Fibroblast of upper back skin (primary cell): ENCODE measurements at places on chromosomes 5 and 9.

- no peak for DNase-seq
Observed at GRCh38 chr9:127176631-127177030, 54.2 kb upstream of the ANGPTL2 start.

DNA sequence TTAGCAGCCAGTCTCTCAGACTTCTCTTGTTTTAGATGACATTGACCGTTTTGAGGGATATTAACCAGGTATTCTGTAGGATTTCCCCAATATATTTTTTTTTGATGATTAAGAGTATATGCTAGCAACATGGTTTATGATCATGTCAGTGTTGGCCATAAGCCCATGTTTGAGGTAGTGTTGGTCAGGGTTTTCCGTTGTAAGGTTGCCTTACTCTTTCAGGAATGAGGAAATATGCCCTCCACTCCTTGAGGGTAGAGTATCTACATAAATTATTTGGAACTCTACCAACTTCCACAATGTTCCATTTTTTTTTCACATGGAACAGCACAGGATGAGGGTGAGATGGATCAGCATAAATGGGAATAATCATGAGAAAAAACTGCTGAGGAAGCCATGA lies 188.4 kb upstream of the PRDM9 start:
- no peak for DNase-seq

- DNase-seq, result no peak
Observed at GRCh38 chr5:131212471-131213021, 41.8 kb downstream of the LYRM7 start.

DNA sequence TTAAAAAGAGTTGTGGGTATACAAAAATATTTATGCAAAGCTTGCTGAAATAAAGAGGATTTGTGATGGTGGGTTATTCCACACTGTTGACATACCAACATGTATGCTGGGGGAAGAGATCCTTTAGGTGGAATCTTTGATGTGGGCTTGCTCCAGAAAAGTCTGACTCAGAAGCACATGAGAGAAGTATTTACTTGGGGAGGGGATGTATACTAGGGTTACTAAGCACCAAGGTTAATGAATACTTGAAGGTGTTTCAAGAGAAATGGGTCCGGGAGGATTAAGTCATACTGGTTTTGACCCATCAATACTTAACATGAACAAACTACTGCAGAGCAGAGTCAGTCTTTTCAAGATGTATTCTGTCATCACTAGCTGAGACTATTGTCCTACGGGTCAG lies 316.4 kb upstream of the GRIN3A start:
- DNase-seq, result no peak

DNA sequence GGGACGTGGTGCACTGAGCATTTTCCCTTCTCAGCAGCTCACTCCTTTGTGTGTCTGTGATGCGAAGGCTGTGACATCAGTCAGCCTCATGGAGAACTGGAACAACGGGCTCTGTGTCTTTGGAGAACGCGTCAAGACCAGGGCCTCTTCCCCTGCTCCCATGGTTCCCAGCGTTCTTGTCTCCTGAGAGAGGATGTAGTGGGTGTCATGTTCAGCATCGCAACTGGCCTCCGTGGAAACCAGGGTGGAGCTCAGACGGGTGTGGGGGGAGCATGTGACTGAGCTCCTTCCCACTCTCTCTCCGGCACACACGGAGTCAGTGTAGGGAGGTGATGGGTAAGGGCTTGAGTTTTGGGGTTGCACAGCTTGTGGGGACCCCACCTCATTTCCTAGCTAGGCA lies 59.7 kb downstream of the TENT4A start:
- DNase-seq, result no peak

- DNase-seq, result no peak
Observed at GRCh38 chr5:154107010-154107409, 68.2 kb downstream of the MFAP3 start.
